ENCODE measurements at places on chromosomes 2 and 18.

DNA sequence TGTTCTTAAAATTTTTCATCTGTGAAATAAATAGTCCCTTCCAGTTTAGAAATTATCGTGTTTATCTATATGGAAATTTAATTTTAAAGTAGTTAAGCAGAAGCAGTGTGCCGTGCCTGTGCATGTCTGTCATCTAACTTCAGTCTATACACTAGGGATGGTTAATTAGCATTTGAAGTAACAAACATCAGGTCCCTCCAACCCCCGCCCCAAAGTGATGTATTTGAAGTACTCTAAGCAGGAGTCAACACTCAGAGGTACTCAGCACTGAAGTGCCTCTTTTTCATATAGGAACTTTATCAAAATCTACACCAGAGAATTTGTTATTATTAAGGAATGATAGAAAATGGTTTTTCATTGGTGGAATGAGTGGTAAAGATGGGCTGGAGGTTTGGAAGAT is 33.0 kb downstream of the LANCL1 start:
- DNase-seq: no peak

GRCh38 chr18:62741584-62741983 is 26.2 kb downstream of the PHLPP1 start:
- DNase-seq: no peak

GRCh38 chr2:20509770-20510490 is 63.1 kb downstream of the RHOB start:
- DNase-seq: no peak

GRCh38 chr2:171147081-171147480 is 13.6 kb downstream of the TLK1 start:
- DNase-seq: no peak

DNA sequence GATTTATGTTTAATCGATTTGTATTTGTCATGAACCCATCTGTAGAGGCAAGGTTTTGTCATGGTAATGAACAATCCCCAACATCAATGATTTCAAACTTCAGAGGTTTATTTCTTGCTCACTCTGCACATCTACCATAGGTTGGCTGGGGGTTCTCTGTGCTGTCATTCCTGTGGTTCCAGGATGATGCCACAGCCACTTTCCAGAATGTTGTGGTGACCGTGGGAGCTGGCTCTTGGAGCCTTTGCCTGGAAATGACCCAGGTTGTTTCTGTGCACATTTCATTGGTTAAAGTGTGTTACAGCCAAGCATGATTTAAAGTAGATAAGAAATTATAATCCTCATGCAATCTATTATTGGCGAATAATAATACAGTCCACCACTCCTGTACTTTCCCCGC is 28.2 kb upstream of the EPAS1 start:
- DNase-seq: no peak

DNA sequence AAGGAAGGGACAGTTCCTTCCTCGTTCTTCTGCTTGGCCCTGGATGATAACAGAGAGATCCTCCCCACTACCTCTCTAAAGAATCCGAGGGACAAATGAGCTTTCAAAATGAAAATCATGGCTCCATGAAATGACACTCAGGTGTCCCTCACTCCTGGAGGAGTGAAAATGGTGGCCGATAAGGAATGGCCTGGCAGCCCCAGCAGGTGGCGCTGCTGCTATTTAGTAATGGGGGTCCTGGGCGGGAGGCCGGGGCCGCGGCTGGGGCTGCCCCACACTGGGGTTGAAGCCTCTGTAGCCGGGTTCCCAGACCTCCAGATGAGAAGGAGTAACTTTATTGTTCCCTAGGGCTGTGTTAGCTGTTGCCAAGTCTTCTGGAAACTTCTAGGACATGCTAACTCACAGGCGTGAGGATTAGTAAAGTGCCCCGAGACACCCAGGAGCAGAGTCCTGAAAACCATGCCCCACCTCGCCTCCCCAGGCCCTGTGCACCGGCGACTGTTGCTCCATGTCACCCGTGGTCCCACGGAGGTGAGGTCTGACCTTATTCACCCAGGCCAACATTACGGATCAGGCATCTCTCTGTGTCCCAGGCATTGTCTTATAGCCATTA is 138.0 kb downstream of the CTIF start:
- DNase-seq: no peak

- DNase-seq: no peak
Measured at GRCh38 chr2:241067501-241068135, 34.5 kb downstream of the MTERF4 start.

GRCh38 chr2:64754570-64754969 is 100.9 kb upstream of the SERTAD2 start:
- DNase-seq: no peak

DNA sequence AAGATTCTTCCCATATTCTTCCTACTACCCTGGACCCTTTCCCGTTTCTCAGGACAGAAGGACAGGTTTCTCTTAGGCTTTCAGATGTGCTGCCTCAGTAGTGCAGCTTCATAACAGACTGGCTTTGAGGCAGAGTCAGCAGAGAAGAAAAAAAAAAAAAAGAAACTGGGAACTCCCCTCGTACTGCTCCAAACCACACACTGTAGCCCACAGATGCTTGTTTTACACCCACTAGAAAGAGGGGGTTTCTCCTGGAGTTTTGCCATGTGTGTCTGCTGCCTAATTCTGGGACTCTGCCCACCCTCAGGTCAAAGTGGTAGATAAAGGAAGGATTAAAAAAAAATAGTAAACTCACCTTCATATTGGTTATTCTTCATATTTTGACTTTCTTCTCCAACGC is 95.9 kb downstream of the NCOA1 start:
- DNase-seq: no peak

- no peak for DNase-seq
Measured at GRCh38 chr2:85729825-85730510, 23.8 kb upstream of the ATOH8 start.

- DNase-seq: no peak
Measured at GRCh38 chr2:6454286-6454990, 411.3 kb downstream of the CMPK2 start.

GRCh38 chr2:144248350-144249034 is 271.4 kb downstream of the ZEB2 start:
- no peak for DNase-seq

- DNase-seq: peak; percentile 94
Measured at GRCh38 chr2:120867290-120868241, 131.9 kb downstream of the GLI2 start.

DNA sequence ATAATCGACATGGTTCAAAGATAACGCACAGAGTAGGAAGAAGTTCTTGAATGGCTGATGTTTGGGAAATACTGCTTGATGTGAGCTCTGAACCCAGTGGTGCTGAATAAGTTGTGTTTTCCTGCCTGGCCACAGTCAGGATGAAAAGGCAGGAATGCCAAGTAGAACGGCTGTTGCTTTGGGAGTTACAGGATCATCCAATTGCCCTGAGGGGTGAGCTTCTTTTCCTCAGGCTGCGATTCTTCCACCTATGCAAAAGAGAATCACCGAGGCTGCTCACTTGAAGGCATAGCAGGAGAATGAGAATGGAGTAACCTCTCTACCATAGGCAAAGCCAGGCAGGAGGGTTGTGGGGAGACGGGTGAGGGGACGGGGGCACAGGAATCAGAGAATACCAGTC is 14.4 kb upstream of the IGFBP2 start:
- no peak for DNase-seq

DNA sequence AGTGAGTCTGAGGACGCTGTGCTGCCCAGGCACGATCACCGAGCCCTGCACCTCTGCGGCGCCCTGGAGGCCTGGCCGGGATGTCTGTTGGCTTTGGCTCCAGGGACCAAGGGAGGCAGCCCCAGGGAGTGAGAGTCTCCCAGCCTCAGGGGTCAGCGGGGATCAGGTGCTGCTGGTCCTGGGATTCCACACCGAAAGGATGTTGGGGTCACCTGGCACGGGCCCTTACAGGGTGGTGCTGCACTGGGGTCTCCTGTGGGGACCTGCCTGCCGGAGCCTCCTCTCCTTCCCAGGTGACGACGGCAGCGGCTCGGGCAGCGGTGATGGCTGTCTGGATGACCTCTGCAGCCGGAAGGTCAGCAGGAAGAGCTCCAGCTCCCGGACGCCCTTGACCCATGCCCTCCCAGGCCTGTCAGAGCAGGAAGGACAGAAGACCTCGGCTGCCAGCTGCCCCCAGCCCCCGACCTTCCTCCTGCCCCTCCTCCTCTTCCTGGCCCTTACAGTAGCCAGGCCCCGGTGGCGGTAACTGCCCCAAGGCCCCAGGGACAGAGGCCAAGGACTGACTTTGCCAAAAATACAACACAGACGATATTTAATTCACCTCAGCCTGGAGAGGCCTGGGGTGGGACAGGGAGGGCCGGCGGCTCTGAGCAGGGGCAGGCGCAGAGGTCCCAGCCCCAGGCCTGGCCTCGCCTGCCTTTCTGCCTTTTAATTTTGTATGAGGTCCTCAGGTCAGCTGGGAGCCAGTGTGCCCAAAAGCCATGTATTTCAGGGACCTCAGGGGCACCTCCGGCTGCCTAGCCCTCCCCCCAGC is 30.5 kb downstream of the GPC1 start:
- peak; percentile 60 for DNase-seq

DNA sequence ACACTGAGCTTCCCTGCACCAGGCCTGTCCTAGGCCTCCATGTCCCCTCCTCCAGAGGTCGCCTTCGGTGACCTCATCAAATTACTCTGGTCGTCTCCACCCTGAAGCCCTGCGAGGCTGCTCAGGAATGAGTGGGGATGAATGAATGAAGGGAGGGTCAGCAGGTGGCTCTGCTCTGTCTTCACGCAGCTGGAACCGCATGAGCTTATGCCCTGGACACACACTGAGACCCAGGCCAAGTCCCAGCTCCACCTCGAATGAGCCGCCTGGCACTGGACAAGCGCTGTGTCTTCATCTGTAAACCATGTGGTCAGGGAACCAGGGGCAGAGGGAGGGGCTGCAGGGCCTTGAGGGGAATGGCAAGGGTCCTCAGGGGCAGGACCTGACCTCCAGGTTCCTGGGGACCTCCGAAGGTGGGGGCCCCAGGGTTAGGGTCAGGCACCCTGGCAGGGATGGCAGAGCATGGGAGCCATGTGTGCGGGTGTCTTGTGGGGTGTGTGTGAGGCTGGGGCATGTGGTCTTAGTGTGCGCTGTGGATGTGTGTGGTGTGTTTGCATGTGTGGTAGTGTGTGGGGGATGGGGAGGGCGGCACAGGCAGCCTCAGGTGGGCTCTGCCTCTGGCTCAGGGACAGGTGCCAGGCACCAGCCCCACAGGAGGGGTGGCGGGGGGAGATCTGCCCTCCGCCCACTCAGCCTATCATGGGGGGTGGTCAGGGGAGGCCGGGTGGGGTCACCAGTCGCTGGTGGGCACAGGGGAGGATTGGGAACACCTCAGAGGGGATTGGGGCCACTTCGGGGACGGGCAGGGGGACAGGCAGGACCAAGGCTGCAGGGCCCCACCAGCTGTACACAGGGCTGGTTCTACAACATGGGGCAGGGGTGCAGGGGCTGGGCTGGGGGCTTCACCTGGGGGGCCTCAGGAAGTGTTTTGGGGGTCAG is 13.9 kb downstream of the ODC1 start:
- no peak for DNase-seq
